ENCODE measurements at places on chromosomes 7 and 10.

DNA sequence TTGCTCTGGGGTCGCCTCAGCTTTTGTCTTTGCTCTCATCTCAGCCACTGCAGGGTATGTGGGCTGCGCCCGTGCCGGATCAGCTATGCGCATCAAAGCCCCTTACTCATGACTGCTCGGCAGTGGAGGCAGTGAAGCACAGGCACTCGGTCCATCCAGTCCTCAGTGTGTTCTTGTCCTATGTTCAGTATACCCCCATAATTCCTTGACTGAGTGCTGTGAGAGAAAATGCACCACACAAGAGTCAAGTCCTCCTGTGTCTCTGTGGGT is 27.4 kb downstream of the EPDR1 start:
- DNase-seq: no peak

DNA sequence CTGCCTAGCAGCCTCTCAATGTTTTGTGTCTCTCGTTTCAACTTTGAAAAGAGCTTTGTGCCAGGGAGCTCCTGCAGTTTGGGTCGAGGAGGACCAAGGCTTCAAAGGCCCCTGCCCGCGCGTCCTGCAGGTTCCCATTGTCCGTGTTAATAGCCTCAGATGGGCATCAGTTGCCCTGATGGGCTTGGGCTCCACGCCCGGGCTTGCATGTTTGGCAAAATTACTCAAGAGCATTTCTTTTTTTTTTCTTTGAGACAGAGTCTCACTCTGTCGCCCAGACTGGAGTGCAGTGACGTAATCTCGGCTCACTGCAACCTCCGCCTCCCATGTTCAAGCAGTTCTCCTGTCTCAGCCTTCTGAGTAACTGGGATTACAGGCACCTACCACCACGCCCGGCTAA is 636.6 kb downstream of the SDK1 start:
- DNase-seq: no peak

- DNase-seq: no peak
Observed at GRCh38 chr10:119973281-119973680, 80.8 kb downstream of the SEC23IP start.

DNA sequence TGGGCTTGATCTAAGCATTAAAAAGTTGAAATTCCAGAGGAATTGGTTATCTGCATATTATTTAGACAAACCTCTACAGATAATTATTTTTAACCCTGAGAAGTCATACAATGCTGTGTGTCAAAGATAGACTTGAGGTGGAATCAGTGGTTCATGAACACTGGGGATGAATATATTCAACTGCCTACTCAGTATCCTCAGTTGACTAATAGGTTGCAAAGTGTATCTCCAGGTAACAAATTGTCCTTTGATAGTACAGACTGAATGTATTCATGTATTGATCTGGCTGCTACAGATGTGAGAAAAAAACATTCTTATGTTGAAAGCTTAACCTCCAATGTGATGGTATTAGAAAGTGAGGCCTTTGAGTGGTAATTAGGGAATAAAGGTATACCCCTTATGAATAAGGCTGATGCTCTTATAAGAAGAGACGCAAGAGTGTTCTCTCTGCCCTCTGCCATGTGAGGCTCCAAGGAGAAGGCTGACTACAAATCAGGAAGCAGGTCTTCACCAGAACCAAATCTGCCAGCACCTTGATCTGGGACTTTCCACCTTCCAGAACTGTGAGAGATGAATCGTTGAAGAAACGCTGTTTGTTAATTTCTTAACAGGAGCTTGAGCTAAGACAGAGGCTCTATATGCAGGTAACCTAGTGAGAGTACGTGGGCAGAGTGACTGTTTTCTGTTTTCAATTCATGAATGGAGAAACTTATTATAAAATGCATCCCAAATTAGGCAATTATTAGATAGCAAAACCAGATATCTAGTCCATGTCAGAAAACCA is 7.5 kb downstream of the MRPL32 start:
- DNase-seq: no peak

DNA sequence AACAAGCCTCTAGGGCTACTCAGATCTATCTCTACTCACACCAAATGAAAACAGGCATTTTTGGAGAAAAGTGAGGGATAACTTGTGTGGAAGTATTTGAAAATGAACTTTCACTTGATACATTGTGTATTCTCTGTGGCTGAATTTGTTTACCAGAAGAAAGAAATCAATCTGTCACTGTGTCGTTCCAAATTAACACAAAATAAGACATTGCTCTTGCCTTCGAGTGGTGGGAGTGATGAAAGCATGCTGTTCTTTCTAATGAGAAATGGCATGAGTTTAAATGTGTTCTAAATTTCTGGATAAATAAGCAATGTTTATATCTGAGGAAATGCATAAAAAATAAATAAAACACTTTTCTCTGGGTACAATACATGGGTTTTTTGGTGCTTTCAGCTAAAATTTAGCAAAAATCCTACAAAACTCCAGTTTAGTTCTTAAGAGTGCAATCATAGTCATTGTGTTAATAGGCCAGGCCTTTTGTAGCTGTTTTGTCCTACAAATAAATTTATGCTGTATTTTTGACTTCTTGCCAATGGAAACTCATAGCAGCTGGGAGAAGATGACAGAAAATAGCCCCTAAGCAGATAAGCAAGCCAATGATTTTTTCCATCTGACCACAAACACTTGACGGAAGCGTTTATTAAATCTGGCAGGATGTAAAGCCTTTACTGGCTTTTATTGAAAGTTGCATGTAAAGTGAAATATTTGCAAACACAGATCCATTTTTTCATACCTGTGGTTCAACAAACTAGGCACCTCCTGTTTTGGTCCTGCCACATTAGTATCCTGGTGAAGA is 1064.1 kb upstream of the GHITM start:
- DNase-seq: no peak

- no peak for DNase-seq
Observed at GRCh38 chr10:133113146-133113830, 25.6 kb downstream of the ADGRA1 start.

DNA sequence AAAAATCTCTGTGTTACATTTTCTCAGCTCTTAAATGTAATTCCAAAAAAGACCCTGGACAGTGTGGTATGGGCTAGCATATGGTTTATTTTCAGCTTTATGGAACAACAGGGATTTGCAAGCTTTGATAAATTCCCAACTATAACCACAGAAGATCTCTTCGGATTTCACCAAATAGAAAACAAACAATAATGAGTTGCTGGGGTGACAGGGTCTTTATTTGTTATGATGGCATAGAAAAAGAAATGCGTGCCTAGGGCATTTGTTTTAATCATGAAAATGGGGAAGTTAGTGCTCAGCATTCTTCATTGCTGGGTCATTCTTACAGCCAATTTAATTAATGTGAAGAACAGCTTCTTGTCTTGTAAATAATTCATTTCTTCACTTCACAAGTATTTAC is 139.0 kb downstream of the LRRN3 start:
- DNase-seq: no peak

GRCh38 chr7:101882005-101882421 is 64.6 kb downstream of the CUX1 start:
- no peak for DNase-seq

DNA sequence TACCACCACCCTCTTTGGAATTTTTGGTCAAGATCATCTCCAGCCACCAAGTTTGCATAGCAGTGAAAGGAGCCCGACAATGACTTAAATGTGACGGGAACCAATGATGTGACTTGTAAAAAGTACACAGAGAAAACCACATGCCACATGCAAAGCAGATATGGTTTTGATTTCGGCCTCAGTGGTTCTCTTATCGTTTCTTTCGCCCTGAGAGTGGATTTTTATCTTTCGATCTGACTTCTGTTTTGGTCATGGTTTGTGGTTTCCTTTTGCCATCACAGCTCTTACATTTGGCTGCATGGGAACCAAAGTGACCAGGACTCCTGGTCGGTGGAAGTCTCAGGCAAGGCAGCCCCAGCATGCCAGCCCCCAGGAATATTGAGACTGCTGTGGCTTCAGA is 31.5 kb downstream of the TCF7L2 start:
- DNase-seq: no peak

- DNase-seq: no peak
Observed at GRCh38 chr7:69803699-69804516, 205.6 kb downstream of the AUTS2 start.

DNA sequence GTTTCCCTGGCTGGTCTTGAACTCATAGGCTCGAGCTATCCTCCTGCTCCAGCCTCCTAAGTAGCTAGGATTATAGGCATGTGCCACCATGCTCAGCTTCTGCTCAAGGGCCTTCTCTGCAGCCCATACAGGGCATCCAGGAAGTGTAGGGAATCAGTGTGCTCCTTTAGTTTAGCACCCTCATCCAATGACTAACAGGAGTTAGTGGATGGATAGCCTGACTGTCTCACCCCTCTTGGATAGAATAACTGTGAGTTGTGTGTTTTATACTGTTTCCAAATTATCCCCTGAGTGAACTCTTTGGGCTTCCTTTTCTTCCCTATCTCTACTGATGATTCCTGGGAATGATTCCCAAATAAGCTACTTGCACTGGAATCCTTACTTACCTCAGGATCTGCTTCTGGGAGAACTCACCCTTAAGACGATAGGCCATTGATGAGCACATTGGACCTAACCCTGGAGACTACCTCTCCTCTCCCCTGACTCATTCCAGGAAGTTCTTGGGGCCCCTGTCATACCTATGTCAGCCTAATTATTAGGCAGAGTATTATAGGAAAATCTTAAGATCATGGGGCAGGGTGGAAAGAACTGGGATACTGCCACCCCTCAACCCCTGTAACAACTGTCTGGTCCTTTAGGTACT is 18.5 kb downstream of the STRIP2 start:
- DNase-seq: no peak

- DNase-seq: no peak
Observed at GRCh38 chr7:135843214-135843613, 94.6 kb upstream of the FAM180A start.

- DNase-seq: no peak
Observed at GRCh38 chr10:30935078-30935477, 96.6 kb downstream of the ZNF438 start.

DNA sequence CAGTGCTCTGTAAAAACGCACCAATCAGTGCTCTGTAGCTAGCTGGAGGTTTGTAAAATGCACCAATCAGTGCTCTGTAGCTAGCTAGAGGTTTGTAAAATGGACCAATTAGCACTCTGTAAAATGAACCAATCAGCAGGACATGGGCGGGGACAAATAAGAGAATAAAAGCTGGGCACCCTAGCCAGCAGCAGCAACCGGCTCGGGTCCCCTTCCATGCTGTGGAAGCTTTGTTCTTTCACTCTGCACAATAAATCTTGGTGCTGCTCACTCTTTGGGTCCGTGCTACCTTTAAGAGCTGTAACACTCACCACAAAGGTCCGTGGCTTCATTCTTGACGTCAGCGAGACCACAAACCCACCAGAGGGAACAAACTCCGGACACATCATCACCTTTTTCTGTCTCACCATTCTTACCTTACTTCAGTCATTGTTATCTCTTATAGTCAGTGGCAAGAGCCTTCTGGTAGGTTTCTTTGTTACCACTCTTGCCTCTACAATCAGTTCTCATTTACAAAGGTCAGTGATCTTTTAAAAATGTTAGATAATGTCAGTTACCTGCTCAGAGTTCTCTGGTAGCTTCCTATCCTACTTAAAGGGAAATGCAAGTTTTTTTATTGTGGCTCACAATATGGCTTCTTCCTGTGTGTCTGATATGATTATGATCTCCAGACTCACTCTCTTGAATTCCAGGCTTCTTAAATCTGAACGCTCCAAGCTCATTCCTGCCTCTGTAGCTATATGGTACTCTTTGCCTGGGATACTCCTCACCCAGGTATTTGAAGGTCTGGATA is 4.5 kb downstream of the STAM start:
- no peak for DNase-seq

DNA sequence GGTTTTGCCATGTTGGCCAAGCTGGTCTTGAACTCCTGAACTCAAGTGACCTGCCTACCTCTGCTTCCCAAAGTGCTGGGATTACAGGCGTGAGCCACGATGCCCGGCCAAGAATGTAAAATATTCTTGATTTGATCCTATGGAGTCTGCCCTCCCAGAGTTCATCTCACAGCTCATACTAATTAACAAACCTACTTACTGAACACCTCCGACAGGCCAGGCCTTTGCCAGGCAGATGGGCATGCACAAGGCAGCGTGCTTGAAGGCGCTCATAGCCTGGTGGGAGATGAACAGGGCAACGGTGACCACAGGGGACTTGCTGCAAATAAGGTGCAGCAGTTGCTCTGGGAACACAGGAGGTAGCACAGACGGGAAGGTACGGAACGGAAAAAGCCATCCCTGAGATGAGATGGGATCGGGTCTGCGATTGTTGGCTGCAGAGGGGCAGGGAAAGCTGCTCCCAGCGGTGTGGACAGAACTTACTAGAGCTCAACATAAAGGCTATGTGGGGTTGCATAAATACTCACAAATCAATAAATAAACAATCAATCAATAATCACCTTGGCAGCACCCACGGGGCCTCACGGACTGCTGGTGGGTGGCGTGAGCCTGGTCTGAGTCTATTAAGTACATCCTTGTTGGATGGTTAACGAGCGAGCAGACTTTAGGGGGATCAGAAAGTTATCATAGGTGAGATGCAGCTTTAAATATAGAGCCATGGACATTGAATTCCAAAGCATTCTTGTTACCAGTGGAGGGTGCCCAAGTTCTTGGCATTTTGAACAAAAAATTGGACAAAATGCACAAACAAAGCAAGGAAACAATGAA is 4.7 kb downstream of the ACBD7 start:
- DNase-seq: no peak

DNA sequence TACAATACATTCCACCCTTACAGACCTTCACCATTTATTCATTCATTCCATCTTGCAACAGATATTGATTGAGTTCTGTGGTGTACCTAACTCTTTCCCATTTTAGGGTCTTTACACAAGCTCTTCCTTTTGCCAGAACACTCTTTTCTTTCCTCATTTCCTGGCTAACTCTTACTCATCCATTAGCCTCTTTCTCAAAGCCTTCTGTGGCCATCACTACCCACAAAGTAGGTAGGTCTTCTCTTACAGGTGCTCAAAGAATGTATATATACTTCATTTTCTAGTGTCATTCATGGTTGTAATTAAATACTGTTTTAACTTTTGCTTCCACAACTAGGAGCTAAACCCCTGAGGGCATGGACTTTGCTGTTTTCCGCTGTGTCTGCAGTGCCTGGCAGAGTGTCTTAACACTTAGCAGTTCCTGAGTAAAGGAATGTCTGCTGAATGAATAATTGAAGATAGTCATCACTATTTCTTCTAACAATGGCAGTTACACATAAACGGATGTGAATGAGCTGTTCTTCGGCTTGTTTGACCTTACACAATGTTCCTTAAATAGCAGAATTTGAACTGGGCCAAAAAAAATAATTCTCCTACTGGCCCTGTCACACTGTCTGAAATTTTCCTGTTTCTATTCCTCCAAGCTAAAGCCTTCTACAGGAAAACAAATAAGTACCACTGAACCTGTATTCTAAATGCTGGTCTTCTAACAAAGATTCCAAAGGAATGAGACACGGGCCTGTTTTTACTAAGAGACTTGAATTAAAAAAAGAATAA is 15.1 kb downstream of the BCAP29 start:
- DNase-seq: no peak
